Left lung (tissue), 14 donors: ENCODE measurements at places on chromosomes 7 and 10. TPM values are rescaled to one million over a fixed set of nuclear protein-coding genes. Genes with fewer than 3 reads are reported as not detected.

Gene DRGX
- not detected for polyA plus RNA-seq

Gene PHKG1
- polyA plus RNA-seq: 2.6 TPM

Gene CUZD1
- polyA plus RNA-seq: 2.2 TPM

Gene SFTPD
- polyA plus RNA-seq: 7.4 TPM

Gene ARMH3
- polyA plus RNA-seq: 23.6 TPM

Gene CHN2
- polyA plus RNA-seq: 3.7 TPM

Gene PON1
- 1.3 TPM for polyA plus RNA-seq

Gene GPR26
- polyA plus RNA-seq: not detected

Gene OR2A42
- 3.1 TPM for polyA plus RNA-seq

Gene C10orf53
- not detected for polyA plus RNA-seq

Gene MYL7
- polyA plus RNA-seq: not detected

Gene BBS9
- polyA plus RNA-seq: 17.1 TPM

Gene KCP
- 9.5 TPM for polyA plus RNA-seq

Gene NME8
- 0.51 TPM for polyA plus RNA-seq

Gene CPN1
- not detected for polyA plus RNA-seq

Gene HOXA13
- not detected for polyA plus RNA-seq

Gene STAG3
- polyA plus RNA-seq: 18.1 TPM

Gene SPAM1
- not detected for polyA plus RNA-seq

Gene ABCC2
- 0.96 TPM for polyA plus RNA-seq

Gene IDI2
- polyA plus RNA-seq: 0.24 TPM

Gene ANKRD22
- polyA plus RNA-seq: 0.91 TPM

Gene ZNF735
- not detected for polyA plus RNA-seq

Gene AKR1B15
- polyA plus RNA-seq: 0.19 TPM

Gene MOGAT3
- 0.07 TPM for polyA plus RNA-seq

Gene GTPBP10
- 25.5 TPM for polyA plus RNA-seq

Gene SYT15
- polyA plus RNA-seq: 43.1 TPM

Gene COL26A1
- polyA plus RNA-seq: 7.5 TPM

Gene NPY
- polyA plus RNA-seq: not detected

Gene HTR5A
- polyA plus RNA-seq: not detected

Gene TMEM254
- 43.7 TPM for polyA plus RNA-seq

Gene CALML5
- not detected for polyA plus RNA-seq

Gene LIPF
- polyA plus RNA-seq: not detected

Gene PRKCQ
- polyA plus RNA-seq: 6.1 TPM

Gene CCDC172
- polyA plus RNA-seq: not detected

Gene ZNF33A
- polyA plus RNA-seq: 43.1 TPM

Gene ZNF365
- polyA plus RNA-seq: 0.37 TPM

Gene CCDC3
- 11.8 TPM for polyA plus RNA-seq

Gene CALN1
- polyA plus RNA-seq: 0.30 TPM

Gene PITX3
- polyA plus RNA-seq: 1.4 TPM

Gene FAM25A
- not detected for polyA plus RNA-seq

Gene CPA1
- 1.5 TPM for polyA plus RNA-seq

Gene EGR2
- polyA plus RNA-seq: 4.9 TPM

Gene CRTAC1
- polyA plus RNA-seq: 3.1 TPM

Gene SPDYE6
- polyA plus RNA-seq: 8.4 TPM

Gene GALNT17
- polyA plus RNA-seq: 8.3 TPM

Gene DNAJC2
- polyA plus RNA-seq: 50.3 TPM

Gene BAIAP2L1
- 20.9 TPM for polyA plus RNA-seq

Gene FZD8
- 5.5 TPM for polyA plus RNA-seq

Gene SH2D4B
- polyA plus RNA-seq: 0.27 TPM

Gene CADPS2
- polyA plus RNA-seq: 73.9 TPM

Gene AGBL3
- 10.5 TPM for polyA plus RNA-seq

Gene TMEM178B
- 3.5 TPM for polyA plus RNA-seq

Gene CFTR
- 28.2 TPM for polyA plus RNA-seq
